Brain (organoid and tissue), 16 donors: ENCODE measurements at places on chromosomes 5 and 9.

DNA sequence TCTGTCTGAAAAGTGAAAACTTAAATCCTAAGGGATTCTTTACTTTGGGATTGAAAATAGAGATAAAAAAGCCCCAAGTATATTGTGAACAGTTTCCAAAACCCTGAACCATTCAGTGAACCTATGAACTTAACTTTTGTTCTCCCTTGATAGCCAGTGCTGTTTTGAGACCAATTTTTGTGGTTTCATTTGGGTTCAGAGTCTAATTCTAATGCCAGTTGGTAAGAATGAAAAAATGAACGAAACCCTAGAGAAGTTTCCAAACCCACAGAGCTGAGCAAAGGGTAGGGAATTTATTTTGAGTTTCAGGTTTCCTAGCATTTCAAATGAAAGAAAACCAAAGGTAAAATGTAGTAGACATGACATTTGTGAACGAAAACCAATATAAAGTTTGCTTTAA lies 1366.8 kb downstream of the EFNA5 start:
- DNase-seq, result no peak

DNA sequence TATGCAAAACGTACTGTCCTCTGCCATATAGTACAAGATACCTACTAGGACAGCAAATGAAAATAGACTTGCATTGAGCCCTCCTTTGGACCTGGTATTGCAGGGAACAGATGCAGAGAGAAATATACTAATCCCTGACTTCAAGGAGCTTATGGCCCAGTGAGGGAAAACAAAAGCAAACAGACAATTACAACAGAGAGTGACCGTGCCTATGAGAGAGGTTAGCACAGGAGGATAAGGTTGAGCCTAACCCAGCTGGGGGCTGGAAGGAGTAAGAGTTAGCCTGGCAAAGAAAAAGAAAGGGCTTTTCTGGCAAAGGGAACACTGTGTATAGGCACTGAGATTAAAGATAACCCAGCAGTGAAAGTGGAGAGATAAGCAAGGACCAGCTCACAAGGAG lies 5.5 kb downstream of the CDC26 start:
- no peak for DNase-seq

- no peak for DNase-seq
These were observed 50.4 kb downstream of the ACO1 start for GRCh38 chr9:32434892-32435291.

DNA sequence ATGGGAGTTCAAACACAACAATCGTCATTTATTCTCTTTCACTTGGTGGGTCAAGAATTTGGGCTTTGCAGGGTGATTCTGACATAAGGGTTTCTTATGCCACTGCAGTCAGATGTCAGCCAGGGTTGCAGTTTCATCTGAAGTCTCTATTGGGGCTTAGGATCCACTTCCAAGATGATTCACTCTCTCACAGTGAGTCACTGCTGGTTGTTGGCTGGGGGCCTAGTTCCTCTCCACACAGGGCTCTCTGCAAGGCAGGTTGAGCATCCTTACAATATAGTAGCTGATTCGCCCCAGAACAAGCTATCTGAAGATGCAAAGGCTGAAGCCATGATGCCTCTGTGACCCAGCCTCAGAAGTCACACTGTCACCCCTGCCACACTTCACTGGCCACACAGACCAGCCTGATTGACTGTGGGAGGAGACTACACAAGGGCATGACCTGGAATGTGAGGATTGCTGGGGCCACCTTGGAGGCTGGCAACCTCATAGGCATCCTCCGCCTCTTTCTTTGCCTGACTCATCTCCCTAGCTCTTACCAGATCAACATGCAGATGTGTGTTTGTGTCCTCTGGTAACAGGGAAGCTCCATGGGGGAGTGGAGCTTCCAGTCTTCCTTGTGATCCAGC lies 4.5 kb upstream of the CARD19 start:
- no peak for DNase-seq

DNA sequence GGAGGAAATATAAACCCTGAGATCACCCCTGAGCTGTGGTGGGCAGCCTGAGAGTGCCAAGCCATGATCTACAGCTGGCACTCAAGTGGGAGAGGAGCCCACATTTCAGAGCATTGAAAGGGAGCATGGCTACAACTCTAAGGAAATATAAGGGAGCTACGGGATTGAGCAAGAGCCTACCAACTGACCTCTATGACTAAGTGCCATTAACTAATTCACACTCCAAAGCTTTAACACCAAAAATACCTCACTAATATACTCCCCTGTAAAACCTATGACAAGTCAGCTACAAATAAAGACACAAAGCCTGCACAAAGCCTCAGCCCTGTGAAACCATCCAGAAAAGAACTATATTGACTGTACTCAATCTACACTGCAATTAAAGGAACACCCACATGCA lies 286.8 kb upstream of the RPS23 start:
- DNase-seq, result no peak

DNA sequence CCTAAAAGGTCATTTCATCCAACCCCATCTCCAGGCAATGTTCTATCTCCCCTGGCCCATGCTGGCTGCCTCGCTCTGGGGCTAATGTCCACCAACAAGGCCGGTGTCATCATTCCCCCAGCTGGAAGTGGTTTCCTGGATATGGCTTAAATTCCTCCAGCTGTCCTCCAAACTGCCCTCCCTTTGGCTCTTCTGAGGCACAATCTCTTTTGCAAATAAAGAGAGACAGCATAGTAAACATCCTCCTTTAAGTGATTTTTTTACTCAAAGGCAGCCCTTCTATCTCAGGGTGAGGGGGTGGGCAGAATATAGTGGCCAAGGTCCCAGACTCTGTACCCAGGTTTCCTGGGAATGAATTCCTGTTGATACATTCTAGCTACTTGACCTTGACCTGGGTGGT lies 117.4 kb upstream of the PANK3 start:
- DNase-seq, result no peak

DNA sequence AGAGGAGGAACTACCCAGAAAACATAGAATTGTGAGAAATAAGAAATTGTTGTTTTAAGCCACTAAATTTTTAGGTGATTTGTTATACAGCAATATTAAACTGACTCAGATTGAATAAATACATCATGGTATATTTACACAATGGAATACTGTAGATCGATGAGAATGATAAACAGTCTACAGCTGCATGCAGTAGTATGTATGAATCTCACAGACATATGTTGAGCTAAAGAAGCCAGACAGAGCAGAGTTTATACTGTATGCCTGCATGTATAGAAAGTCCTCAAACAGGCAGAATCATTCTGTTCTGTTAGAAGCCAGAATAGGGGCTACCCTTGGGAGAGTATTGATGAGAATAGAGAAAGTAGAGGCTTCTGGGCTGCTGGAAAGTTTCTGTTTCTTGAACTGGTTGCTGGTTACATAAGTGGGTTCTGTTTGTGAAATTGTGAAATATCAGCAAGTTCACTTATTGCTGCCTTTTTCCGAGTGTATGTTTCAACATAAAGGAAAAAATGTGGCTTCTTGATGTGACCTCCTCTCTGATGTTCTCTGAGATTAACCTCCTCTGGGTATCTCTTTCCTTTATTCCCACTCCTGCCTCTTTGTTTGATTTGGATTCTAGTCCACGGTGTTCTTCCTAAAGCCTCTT lies 9.6 kb downstream of the KIAA1958 start:
- peak; percentile 17 for DNase-seq

- peak; percentile 69 for DNase-seq
These were observed 18.3 kb downstream of the MOCS2 start for GRCh38 chr5:53091289-53091688.

GRCh38 chr5:154543380-154543779 lies 65.4 kb upstream of the HAND1 start:
- no peak for DNase-seq

DNA sequence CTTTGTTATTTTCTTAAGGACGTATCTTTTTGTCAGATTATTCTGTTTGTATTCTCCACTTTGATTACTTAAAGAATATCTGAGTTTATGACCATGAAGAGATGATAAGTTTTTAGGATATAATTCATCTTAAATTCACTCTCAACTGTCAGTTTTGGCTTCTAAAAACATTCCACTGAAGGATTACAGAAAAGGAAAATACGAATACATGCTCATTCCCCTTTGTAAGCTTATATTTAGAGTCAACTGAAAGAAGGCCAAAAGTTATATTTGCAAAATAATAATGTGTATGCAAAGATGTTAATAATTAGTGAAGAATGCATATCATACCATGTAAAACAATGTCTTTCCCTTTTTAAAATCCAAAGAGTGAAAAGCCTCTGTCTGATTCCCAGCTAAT lies 52.5 kb downstream of the ZNF474 start:
- no peak for DNase-seq

DNA sequence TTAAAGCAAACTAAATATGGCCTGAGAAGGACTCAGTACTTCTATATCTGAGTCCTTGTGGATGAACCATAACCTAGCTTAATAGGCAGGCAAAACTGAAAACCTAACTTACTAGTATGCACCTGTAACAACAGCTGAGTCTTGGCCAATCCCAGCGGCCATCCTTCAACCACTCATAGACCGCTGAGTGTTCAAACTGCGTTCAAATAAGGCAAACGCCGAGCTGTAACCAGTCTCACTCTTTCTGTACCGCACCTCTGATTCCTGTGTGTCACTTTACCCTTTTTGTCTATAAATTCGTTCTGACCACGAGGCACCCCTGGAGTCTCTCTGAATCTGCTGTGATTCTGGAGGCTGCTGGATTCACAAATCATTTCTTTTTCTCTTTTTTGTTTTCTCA lies 170.5 kb downstream of the COL23A1 start:
- DNase-seq, result no peak

- DNase-seq, result no peak
These were observed 6.3 kb downstream of the GDF9 start for GRCh38 chr5:132859889-132860437.

- DNase-seq, result peak; percentile 91
These were observed 2.5 kb upstream of the BASP1 start for GRCh38 chr5:17214893-17215292.

- no peak for DNase-seq
These were observed 5.2 kb downstream of the PPP2R2B start for GRCh38 chr5:146873186-146873917.

DNA sequence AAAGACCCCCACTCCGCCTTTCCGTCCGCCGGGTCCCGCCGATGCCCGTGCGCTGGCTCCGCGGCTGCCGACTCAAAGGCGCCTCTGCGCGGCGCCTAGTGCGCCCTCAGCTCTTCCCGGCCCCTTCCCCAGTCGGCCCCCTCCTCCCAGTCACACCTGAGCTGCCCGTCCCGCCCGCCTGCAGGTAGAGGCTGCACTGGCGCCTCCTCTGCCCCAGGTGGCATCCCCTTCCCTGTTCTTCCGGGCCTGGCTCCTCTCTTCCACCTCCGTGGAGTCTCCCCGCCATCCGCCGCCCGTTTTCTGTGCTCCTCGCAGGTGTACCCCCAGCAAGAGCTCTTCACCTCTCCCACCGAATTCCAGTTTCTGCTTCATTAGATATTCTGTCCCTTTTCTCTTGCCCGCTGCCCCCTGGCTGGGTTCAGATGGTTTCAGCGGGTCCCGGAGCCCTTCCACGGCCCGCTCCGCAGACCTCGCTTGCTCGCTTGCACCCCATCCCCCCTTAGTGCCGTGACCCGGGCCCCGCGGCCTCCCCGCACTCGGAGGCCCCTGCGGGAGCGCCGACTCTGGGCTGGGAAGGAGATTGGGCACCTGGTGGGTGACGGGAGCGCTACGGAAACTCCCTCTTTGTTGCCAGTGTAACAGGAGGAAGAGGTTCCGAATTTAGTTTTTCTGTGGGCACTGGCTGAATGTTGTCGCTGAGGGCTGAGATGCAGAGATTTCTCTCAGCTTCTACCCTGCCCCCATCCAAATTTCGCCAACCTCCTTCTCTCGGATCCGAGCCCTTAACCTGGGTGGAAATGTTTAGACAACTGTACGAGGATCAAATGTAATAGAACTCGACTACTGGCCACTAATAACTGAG lies 809 bp downstream of the SLC44A1 start:
- DNase-seq, result peak; percentile 71

DNA sequence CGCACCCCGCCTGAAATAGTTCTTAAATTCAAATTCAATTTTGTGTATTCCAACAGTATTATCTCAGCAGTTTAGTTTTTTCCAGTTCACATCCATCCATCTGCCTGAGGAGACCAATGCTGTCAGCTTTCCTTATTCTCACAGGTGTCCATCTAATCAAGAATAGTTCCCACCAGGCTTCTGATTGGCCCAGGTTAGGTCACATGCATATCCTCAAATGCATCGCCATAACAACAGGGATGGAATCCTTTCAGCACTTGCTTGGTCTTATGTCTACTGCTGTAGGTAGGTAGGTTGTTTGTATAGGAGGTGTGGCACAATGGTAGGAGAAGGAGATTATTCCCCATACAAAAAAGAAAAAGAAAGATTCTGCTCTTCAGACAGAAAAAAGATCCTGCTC lies 91.2 kb downstream of the UBE2R2 start:
- no peak for DNase-seq

DNA sequence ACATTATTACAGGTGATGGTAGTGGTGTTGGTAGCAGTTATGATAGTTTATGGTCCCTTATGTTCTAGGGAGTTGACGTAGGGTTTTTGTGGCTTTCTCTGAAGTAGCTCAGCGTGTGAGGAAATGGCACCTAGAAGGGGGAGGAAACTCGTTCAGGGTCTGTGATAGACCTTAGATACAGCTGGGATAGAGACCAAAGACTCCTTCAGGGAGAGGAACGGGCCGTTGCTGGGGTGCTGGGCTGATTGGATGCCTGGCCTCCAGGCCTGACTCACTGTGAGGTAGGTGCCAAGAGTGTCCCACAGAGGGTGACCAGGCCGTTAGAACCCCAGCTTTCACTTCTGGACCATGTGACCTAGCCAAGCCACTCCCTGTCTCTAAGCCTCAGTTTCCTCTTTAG lies 96.6 kb downstream of the DAB2IP start:
- DNase-seq, result no peak

DNA sequence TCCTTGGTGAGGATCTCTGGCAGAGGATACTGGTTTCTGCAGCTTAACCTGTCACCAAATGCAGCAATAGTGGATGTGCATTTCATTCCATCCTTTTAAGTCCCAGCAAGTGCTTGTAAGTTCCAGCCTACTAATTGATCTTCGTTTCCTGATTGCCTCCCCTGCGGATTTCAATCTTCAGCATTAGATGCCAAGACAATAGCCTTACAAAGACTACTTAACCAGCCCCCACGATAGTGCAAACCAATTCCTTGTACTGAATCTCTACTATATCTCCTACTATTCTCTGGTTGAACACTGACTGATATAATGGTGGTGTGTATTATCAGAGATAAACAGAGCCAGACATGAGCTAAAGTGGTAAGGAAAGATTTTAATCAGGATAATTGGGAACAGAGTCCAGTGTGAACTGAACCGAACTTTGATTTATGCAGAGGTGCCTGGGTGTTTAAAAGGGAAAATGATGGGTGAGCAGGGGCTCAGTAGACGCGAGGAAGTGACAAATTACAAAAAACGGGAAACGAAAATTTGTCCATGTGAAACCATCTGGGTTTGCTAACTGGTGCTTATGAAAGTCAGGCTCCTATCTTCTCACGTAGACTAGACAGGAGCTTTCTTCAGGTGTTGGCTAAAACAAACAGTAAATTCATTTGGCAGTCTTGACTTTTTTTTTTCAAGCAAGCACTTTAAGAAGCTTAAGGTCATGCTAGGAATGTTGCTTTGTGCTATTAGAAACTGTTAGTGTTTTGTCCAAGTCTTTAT lies 106.9 kb upstream of the ST8SIA4 start:
- no peak for DNase-seq

GRCh38 chr9:128933731-128934130 lies 12.9 kb downstream of the PHYHD1 start:
- DNase-seq, result no peak
